ENCODE measurements at places on chromosomes 12 and 14.
A peak's percentile ranks its signal among the peaks of the same experiment; 100 is the strongest.

DNA sequence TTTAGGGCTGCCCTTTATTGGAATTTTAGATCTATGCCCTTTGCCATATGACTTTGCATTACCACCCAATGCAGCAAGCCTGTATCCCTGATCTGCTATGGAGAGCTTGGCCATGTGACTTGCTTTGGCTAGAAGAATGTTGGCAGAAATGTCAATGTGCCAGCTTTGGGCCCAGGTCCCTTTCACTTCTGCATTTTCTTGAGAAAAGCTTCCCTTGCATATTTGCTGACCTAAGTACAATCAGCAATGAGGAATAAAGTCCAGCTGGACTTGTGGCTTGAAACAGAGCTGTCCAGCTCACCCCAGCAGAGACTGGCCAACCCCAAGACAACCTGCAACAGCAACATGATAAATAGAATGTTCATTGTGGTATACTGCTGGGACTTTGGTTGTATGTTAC lies 135.9 kb downstream of the PAH start:
- no peak for DNase-seq

DNA sequence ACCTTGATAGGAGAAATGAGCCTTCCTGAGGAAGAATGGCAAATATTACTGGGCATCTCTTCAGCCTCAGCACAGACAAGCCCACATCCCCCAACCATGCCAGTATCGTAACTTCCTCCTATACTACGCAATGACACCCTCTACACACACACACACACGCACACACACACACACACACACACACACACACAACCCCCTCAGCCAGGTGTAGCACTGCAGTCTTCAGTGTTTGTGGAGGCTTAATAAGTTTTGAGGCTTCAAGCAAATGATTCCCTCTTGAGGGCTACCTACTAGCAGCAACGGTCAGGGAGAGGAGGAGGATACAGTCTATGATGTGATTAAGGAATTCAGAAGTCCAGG lies 1.6 kb downstream of the DGKA start:
- DNase-seq, result no peak

- DNase-seq, result no peak
Observed at GRCh38 chr14:99676657-99677056, 7.4 kb upstream of the CYP46A1 start.

DNA sequence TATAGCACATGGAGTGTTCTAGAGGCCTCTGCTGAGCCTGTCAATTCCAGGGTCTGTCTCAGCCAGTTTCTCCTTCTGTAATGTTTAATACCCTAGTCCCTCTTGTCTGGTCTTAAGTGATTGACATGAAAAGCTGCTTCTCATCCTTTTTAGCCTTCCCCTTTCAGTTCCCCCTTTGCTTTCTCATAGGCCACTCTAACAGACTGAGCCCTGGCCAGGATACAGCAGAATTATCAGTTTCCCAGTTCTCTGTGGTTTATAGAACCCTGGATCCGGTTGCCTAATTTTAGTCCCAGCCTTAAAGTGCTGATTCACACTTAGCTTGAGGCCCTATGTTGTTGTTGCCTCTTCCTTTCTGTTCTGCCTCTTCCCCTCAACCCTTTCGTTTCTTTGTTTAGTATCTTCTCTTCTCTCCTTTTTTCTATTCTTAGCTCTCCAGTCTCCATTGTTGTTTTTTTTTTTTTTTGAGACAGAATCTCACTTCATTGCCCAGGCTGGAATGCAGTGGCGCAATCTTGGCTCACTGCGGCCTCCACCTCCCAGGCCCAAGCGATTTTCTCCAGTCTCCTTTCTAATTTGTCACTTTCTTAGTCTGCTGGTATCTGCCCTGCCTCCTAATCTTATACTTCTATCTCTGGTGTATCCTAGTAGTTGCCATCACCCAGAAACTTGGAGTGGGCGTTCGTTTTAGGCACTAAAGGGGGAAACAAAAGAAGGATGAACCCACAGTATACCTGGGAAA lies 2.9 kb upstream of the BIN2 start:
- peak; percentile 72 for DNase-seq

DNA sequence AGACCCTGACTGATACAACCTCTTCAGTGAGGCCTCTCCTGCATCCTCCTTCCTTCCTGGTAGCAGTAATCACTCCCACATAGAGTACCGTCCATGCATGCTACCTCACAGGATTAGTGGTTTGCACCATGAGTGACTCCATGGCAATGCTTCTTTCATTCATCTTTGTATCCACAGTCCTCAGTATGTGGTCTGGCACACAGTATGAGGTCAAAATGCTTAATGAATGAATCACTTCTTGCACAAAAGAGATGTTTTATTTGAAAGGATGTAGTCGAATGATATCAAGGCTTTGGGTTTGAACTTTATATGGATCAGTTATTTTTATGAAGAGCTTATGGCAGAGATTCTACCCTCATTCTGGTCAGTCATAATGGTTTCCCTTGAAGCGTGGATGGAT lies 42.2 kb downstream of the KCNA5 start:
- no peak for DNase-seq

DNA sequence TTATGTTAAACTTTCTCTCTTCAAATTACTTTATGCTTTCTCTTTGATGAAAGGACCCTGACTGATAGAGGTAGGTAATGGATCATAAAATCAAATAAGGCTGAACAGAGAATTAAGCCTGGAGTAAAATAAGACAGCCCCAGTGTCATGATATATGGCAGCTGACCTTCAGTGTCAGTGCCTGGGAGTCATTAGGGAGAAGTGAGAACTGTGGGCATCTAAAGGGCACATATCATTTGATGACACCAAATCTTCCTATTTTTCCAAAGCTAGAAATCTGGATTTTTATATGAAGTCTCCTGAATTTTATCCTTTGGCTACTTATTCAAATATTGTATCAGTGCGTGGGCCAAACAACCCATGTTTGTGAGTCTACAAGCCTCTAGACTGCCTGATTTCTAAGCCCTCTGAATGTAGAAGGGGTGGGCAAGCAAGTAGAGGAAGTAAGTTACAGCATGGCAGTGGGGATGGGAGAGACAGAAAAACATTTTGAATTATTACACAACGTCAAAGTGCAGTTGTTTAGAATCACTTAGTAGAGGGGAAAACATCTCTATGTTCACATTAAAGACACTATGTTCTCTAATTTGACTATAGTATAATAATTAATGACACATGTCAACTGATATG lies 10.0 kb downstream of the SLC39A9 start:
- no peak for DNase-seq

Data from T-helper 2 cell (primary cell).